ENCODE measurements at places on chromosomes 3 and 15. TPM values are rescaled to one million over a fixed set of nuclear protein-coding genes. Genes with fewer than 3 reads are reported as not detected.

DNA sequence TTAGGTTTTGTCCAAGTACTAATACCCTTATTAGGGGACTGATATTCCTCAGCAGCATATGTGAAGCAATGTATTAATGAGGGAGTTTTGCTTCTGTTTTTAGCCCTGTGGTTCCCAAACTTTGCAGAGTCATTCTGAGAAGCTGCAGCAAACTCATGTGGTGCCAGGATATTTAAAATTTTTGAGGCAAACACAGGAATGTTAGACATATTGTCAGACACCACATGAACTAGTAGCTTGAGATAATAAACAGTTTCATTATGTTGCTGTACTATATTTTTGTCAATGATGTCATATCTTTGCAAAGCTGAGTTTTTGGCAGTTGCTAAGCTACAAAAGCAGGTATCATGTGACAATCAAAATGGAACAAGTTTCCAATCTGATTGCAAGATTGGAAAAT lies 36.6 kb downstream of the ATP6V1A start:
- DNase-seq: no peak
- no peak overlapping the region for H3K4me3 ChIP-seq
- H3K4me1 ChIP-seq: no peaks in the 10 kb centered on the region
- H3K27ac ChIP-seq: no peak overlapping the region
- no peaks in the 10 kb centered on the region for H3K27me3 ChIP-seq

The EPHA6 gene
- 5.8 TPM for total RNA-seq

DNA sequence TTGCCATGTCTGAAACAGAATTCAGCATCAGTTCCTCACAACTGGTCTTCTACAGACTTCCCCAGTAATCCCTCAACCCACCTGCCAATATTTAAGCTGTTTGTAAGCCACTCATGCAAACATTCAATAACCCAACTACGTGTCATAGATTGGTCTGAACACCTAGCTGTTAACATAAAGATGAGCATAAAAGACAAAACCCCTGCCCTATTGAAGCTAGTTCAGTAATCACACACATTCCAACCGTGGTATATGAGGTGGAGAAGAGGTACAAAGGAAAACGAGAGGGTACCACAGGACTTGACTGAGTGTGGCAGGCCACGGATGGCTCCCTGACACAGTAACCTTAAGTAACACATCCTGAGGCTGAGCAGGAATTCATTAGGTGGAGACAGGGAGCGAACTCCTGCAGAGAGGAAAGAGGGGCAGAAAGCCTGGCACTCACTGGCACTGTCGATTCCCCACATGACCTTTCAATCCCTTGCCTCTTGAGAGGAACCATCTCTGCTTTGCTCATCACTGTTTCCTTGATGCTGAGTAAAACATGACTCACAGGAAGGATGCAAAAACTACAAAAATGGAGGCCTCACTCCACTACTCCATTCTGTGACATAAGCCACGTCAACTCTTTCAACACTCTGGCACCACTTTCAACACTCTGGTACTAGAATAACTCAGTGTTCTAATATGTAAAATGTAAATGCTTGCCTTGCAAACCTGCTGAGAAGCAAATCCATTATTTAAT lies 31.3 kb downstream of the RPN1 start:
- no peaks in the 10 kb centered on the region for H3K27me3 ChIP-seq
- no peak overlapping the region for H3K27ac ChIP-seq
- peaks cover 24% of the 10 kb centered on the region for H3K36me3 ChIP-seq
- H3K4me3 ChIP-seq: no peak overlapping the region
- no peak for DNase-seq

DNA sequence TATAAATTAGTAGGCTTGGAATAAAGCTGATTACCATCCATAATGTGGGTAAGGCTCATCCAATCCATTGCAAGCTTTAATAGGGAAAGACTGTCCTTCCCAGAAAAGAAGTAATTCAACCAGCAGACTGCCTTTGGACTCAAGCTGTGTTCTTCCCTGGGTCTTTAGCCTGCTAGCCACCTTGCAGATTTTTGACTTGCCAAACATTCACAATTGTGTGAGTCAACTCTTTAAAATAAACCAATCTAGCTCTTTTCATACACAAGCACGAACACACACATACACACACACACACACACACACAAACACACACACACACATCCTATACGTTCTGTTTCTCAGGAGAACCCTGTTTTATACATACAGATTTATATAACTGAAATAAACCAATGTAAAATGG lies 248.1 kb downstream of the NAALADL2 start:
- no peak overlapping the region for H3K27ac ChIP-seq
- no peak for DNase-seq
- no peaks in the 10 kb centered on the region for H3K27me3 ChIP-seq
- no peaks in the 10 kb centered on the region for H3K36me3 ChIP-seq
- no peaks in the 10 kb centered on the region for H3K4me1 ChIP-seq

The STAB1 gene
- 31.8 TPM for total RNA-seq

- no peaks in the 10 kb centered on the region for H3K27me3 ChIP-seq
- H3K36me3 ChIP-seq: no peaks in the 10 kb centered on the region
- H3K4me1 ChIP-seq: peaks cover 25% of the 10 kb centered on the region
- no peak overlapping the region for H3K4me3 ChIP-seq
- H3K27ac ChIP-seq: peak overlapping the region; percentile 49
Observed at GRCh38 chr3:188979248-188979647, 192.5 kb upstream of the TPRG1 start.

DNA sequence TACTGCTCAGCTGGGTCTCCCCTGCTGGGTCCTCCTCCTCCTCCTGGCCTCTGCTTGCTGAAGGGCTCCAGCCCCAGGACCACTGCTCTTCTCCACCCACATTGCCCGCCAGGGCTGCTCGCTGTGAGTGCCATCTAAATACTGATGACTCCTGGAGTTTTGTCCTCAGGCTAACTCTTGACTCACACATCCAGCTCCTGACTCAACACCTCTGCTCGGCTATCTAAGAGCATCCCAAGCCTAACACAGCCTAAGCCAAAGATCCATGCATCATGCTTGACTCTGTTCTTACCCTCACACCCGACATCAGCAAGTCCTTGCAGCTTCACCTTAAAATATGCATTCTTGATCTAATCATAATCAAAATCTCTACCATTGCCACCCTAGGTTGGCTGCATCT lies 260.2 kb downstream of the KLF13 start:
- H3K4me3 ChIP-seq: no peak overlapping the region
- no peaks in the 10 kb centered on the region for H3K4me1 ChIP-seq
- no peaks in the 10 kb centered on the region for H3K27me3 ChIP-seq
- H3K27ac ChIP-seq: no peak overlapping the region
- no peak for DNase-seq

The COLQ gene
- total RNA-seq: 0.81 TPM

- H3K27ac ChIP-seq: peak overlapping the region; percentile 74
- peak; percentile 76 for DNase-seq
- H3K36me3 ChIP-seq: no peaks in the 10 kb centered on the region
- peaks cover 8% of the 10 kb centered on the region for H3K4me1 ChIP-seq
- no peaks in the 10 kb centered on the region for H3K27me3 ChIP-seq
Observed at GRCh38 chr3:126102530-126102951, 18.6 kb upstream of the SLC41A3 start.

GRCh38 chr3:171115667-171116066 lies 89.1 kb upstream of the SLC2A2 start:
- H3K27me3 ChIP-seq: no peaks in the 10 kb centered on the region
- peaks cover under 1% of the 10 kb centered on the region for H3K36me3 ChIP-seq
- DNase-seq: no peak
- no peaks in the 10 kb centered on the region for H3K4me1 ChIP-seq
- no peak overlapping the region for H3K4me3 ChIP-seq

- H3K36me3 ChIP-seq: no peaks in the 10 kb centered on the region
- no peak for DNase-seq
- H3K27ac ChIP-seq: no peak overlapping the region
- H3K4me3 ChIP-seq: no peak overlapping the region
Observed at GRCh38 chr3:102718651-102719050, 283.8 kb downstream of the ZPLD1 start.

DNA sequence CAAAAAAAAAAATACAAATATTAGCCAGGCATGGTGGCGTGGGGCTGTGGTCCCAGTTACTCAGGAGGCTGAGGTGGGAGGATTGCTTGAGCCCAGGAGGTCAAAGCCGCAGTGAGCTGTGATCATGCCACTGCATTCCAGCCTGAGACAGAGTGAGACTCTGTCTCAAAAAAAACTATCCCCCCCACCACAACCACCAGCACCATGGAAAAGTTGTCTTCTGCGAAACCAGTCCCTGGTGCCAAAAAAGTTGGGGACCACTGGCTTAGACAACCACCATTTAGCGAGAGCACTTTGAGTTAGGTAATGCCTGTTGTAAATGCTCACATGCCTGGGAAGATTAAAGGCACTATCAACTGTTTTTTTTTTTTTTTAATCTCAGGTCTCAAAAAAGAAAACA lies 15.4 kb downstream of the ARHGAP31 start:
- H3K27me3 ChIP-seq: no peaks in the 10 kb centered on the region
- H3K4me1 ChIP-seq: peaks cover 47% of the 10 kb centered on the region
- H3K36me3 ChIP-seq: no peaks in the 10 kb centered on the region
- no peak overlapping the region for H3K27ac ChIP-seq

DNA sequence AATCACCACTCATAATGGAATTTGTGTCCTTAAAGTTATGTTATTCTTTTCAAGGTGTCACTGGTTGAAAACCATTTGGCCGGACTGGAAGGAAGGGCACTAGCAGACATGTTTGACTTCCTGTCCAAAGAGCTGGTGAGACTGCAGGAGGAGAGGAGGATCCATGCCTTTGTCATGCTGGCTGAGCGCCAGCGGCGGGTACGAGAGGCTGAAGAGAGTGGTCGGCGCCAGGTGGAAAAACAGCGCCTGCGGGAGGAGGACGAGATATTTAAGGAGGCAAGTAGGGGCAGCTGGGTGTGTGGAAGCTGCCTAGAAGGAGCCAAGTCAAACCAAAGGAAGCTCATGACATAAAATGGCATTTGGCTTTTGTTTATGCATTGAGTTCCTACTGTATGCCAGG lies 38.0 kb upstream of the NR1I2 start:
- H3K4me1 ChIP-seq: no peaks in the 10 kb centered on the region
- H3K27ac ChIP-seq: no peak overlapping the region
- H3K4me3 ChIP-seq: no peak overlapping the region
- no peaks in the 10 kb centered on the region for H3K36me3 ChIP-seq
- DNase-seq: no peak
- no peaks in the 10 kb centered on the region for H3K27me3 ChIP-seq

GRCh38 chr3:177438596-177439220 lies 241.4 kb upstream of the TBL1XR1 start:
- peaks cover 7% of the 10 kb centered on the region for H3K4me1 ChIP-seq
- H3K27ac ChIP-seq: no peak overlapping the region
- H3K27me3 ChIP-seq: no peaks in the 10 kb centered on the region
- H3K36me3 ChIP-seq: no peaks in the 10 kb centered on the region

GRCh38 chr15:73270366-73271097 lies 98.2 kb downstream of the HCN4 start:
- DNase-seq: peak; percentile 29
- H3K27me3 ChIP-seq: no peaks in the 10 kb centered on the region
- no peaks in the 10 kb centered on the region for H3K36me3 ChIP-seq
- H3K4me3 ChIP-seq: no peak overlapping the region
- H3K4me1 ChIP-seq: peaks cover 34% of the 10 kb centered on the region

The FSD2 gene
- 0.13 TPM for total RNA-seq

DNA sequence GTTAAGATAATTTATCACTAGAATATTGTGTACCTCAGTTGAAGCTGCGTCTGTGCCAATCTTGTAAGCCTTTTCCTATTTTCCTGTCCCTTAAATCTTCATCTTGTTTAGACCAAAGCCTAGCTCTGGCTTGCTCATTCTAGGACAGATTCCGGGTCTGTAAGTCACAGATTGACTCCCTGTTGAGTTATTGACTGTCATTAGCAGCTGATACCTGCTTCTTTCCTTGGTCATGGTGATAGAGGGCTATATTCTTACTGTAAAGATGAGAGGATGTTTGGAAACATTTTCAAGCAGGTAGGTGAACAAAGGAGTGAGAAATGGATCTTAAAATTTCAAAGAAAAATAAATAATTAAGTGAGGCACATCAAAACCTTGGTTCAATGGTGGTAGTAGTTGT lies 200.2 kb downstream of the KCNH8 start:
- no peak overlapping the region for H3K4me3 ChIP-seq
- no peak overlapping the region for H3K27ac ChIP-seq
- no peaks in the 10 kb centered on the region for H3K4me1 ChIP-seq
- H3K36me3 ChIP-seq: no peaks in the 10 kb centered on the region
- H3K27me3 ChIP-seq: no peaks in the 10 kb centered on the region

DNA sequence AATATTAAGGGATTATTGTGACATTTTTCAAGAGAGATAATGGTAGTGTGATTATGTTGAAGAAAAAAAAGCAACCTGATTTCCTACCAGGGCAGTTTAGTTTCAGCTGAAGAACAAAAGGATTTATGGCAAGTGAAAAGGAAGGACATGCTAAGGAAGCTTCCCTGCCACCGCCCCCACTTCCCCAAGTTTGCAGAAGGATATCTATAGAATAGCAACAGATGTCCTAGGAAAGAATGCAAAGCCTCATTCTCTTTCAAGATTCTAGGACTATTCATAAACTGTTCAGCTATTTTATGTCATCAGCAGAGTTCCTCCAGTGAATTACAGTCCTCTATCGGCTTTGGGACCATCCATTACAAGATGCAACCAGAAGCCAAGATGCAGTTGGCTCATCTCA lies 160.8 kb downstream of the SATB1 start:
- no peak overlapping the region for H3K27ac ChIP-seq
- DNase-seq: no peak
- H3K27me3 ChIP-seq: no peaks in the 10 kb centered on the region
- H3K36me3 ChIP-seq: no peaks in the 10 kb centered on the region
- no peak overlapping the region for H3K4me3 ChIP-seq

DNA sequence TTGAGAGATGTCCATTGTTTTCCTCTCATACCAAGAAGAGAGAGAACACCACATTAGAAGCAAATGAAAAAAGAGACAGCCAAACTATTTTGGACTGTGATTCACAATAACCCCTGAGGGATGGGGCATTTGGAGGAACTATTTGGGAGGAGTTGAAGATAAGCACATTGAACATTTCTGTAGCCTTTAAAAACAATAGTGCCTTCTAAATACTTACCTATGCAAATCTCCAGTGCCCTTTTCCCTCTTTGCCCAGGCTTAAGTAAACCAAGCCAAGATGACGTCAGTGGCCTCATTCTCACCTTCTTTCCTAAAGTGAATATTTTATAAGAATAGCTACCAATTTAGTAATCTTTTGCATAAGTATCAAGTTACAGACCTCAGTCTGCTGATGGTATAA lies 89.7 kb upstream of the COL8A1 start:
- no peaks in the 10 kb centered on the region for H3K4me1 ChIP-seq
- no peak overlapping the region for H3K4me3 ChIP-seq
- H3K36me3 ChIP-seq: no peaks in the 10 kb centered on the region
- H3K27ac ChIP-seq: no peak overlapping the region
- no peak for DNase-seq

GRCh38 chr3:184759666-184760200 lies 47.9 kb upstream of the MAGEF1 start:
- H3K4me3 ChIP-seq: no peak overlapping the region
- H3K4me1 ChIP-seq: no peaks in the 10 kb centered on the region
- H3K27me3 ChIP-seq: no peaks in the 10 kb centered on the region
- no peaks in the 10 kb centered on the region for H3K36me3 ChIP-seq

GRCh38 chr15:25883463-25884259 lies 20.5 kb upstream of the ATP10A start:
- H3K27me3 ChIP-seq: no peaks in the 10 kb centered on the region
- H3K36me3 ChIP-seq: no peaks in the 10 kb centered on the region
- H3K4me3 ChIP-seq: no peak overlapping the region
- DNase-seq: no peak
- peaks cover 21% of the 10 kb centered on the region for H3K4me1 ChIP-seq
